ENCODE measurements at places on chromosomes 2 and 18.

GRCh38 chr18:60452421-60452820 lies 79.8 kb upstream of the MC4R start:
- no peak for DNase-seq

GRCh38 chr18:48356909-48357631 lies 52.1 kb downstream of the ZBTB7C start:
- no peak for DNase-seq

DNA sequence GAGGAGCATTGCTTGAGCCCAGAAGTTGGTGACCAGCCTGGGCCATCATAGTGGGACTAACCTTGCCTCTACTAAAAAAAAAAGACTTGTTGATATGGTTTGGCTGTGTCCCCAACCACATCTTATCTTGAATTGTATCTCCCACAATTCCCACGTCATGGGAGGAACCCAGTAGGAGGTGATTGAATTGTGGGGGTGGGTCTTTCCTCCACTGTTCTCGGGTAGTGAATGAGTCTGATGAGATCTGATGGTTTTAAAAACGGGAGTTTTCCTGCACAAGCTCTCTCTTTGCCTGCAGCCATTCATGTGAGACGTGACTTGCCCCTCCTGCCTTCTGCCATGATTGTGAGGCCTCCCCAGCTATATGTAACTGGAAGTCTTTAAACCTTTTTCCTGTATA lies 47.0 kb downstream of the PROC start:
- no peak for DNase-seq

DNA sequence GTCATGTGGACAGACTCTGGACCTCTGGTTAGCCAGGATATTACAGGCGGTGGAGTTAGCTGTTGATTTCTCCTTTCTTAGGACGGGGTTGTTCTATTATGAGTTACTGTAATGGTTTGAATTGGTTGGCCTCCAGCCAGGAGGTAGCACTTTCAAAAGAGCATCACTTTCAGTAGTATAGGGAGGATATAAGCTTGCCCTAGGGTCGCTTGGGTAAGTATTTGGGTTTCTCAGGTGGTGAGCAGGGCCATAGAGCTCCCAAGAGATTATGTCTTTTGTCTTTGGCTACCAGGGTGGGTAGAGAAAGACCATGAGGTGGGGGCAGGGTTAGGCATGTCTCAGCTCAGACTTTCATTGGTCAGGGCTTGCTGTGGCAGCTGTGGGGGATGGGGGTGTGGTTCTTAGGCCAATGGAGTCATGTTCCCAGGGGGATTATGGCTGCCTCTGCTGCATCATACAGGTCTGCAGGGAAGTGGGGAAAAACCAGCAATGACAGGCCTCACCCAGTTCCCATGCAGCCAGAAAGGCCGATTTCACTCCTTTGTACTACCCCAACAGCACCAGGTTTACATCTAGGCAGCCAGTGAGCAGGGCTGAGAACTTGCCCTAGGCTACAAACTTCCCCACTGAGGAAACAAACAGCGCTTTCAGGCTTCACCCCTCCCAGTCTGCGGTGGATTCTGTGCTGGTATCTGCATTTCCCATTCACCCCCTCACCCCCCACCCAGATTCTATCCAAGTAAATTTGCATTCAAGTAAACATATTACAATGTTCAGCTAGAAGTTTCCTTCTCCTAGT lies 89.4 kb upstream of the SLC38A11 start:
- DNase-seq: no peak

- DNase-seq: no peak
Observed at GRCh38 chr18:770583-770961, 41.5 kb downstream of the YES1 start.

DNA sequence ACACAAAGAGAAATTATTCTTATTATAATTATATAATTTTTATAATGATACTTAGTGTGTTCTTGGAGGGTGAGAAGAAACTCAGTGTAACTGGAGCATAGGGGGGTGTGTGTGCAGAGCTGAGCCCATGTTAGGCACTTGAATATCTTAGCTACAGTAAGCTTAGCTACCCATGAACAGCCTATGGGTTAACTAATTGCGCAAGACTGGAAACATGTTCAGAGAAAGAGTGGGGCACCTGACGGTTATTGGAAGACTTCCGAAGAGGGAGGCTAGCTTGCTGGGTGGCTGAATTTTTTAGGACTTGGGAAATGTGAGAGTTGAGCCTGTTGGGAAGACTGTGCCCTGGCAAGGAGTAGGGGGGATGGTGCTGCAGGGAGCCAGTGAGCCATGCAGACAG lies 229.2 kb downstream of the SLC4A3 start:
- DNase-seq: no peak

DNA sequence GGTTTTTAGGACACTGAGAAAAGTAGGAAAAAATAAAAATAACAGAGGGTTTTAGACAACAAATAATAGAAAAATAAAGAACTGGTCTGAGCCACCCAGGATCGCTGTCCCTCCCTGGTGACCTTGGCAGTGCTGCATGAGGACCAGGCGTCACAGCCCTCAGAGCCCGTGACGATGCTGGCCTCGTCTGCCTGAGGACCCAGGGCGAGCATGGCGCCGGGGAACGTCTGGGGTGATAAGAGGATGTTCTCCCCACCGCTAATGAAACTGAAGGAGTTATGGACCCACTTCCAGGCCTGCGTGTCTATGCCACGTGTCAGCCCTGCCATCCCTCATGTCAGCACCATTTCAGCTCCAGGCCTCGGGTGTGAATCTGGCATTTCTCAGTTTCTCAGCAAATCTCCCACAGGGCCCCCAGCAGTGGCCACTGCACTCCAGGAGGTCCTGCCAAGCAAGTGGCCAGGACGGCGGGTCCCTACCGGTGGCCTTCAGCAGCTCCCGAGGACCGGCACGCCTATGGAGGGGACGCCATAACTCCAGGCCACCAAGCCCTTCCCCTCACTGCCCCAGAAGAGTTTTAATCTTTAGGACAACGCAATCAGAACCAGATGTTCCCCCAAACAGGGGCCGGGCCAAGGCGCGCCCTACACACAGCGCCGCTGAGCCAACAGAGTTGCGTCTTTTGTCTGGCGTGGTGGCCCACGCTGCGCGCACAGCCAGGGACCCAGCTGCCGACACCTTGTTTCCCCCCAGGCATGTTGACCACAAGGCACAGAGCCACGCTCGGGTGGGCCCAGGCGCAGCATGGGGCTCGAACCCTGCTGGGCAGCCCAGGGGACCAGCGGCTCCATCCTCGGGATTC lies 179.7 kb downstream of the TWIST2 start:
- DNase-seq: no peak

GRCh38 chr2:111622859-111623258 lies 261.1 kb downstream of the ANAPC1 start:
- DNase-seq: no peak

GRCh38 chr2:78707776-78708386 lies 317.6 kb upstream of the REG3G start:
- DNase-seq: no peak

DNA sequence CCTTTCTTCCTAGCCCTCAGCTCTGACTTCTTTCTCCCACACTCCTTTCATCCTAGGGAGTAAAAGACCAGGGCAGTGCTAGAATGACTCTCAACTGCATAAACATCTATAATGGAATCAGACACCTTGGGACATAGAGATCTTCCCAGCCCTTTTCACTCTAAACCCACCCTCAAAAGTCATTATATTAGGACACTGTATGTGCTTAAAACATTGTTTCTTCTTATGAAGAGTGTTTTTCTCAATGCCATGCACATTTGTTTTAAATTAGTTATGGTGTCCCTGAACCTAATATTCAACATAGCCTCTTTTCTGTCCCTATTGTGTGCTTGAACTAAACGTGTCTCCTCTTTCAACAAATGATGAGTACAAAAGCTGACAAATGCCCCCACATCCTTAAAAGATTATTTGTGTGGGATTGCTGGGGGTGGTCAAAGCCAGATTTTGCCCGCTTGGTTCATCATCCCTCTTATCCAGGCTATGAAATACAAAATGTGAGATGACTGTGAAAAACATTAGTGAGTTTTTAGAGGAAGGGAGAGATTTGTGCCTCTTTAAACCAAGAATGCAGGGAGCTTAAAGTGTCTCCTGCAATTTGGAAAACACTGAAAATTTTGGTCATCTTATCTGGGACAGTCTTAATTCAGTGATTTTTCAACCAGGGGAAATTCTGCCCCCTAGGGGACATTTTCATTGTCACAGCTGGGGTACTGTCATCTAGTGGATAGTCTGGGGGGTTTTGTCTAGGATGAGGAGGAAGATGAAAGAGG lies 29.0 kb downstream of the SERPINB5 start:
- no peak for DNase-seq

GRCh38 chr18:12327510-12328178 lies 19.6 kb downstream of the TUBB6 start:
- DNase-seq: peak; percentile 83

GRCh38 chr2:28981016-28981441 lies at the start of gene TOGARAM2:
TSS of gene TOGARAM2 (plus strand) at chr2:28981298. CDS start at chr2:28994835, 13,537 bp downstream.
- DNase-seq: peak; percentile 34

- DNase-seq: no peak
Observed at GRCh38 chr2:25897506-25897905, 19.2 kb upstream of the ASXL2 start.

DNA sequence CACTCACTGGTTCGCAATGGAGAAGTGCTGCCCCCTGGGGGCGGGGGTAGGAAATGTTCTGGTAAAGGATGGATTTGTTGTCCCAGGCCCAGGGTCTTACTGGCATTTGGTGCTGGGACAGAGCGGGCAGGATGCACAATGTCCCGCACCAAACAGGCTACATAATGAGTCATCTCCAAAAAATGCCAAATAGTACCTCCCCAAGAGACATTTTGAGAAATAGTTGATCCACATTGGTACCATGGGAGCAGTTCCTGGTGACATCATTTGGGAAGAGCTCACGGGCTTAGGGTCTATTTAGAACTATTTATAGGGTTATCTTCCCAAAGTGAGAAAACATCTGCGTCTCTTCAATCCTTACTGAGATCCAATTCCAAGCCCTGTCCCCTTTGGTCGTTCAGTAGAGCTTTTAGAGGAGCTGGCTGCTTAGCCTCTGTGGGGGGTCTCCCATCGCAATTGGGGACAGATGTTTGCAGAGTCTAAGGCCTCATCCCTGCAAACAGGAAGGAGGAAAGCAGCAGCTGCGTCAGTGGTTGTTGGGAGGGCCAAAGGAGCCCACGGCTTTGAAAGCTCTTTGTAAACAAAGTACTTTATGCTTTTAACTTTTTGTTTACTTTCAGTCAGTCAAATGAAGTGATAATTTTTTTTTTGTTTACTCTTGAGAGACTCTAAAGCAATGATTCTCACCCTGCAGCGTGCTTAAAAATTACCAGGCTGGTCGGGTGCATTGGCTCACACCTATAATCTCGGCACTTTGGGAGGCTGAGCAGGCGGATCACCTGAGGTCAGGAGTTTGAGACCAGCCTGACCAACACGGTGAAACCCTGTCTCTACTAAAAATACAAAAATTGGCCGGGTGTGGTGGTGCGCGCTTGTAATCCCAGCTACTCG lies 49.3 kb downstream of the GREB1 start:
- DNase-seq: peak; percentile 82

DNA sequence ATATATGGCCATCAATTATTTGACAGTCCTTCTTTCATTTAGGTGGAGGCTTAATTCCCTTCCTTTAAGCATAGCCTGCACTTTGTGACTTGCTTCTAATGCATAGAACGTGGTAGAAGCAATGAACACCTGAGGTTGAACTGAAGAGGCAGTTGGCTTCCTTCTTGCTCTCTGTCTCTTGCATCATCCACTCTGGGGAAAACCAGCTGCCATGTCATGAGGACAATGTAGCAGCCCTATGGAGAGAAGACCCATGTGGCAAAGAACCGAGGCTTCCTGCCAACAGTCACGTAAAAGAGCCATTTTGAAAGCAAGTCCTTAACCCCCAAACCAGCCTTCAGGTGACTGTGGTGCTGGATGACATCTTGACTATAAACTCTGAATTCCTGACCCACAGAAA lies 46.8 kb downstream of the ATOH8 start:
- DNase-seq: peak; percentile 17

GRCh38 chr2:206225435-206226232 lies 48.8 kb upstream of the ZDBF2 start:
- DNase-seq: no peak

- no peak for DNase-seq
Observed at GRCh38 chr2:147884830-147885229, 40.0 kb downstream of the ACVR2A start.

GRCh38 chr2:199490049-199490448 lies 32.3 kb upstream of the SATB2 start:
- DNase-seq: no peak
